Cardiac muscle cell (in vitro differentiated cells and primary cell): ENCODE measurements at places on chromosomes 5 and 9. TPM values are rescaled to one million over a fixed set of nuclear protein-coding genes. Genes with fewer than 3 reads are reported as not detected.

SLC25A2 gene
- 0.42 TPM in 1 of 2 replicates, not detected in the other for total RNA-seq

SMIM15 gene
- total RNA-seq, result 34.3 and 36.0 TPM in 2 replicates

- no peaks in the 10 kb centered on the region for H3K36me3 ChIP-seq
- H3K4me1 ChIP-seq, result no peaks in the 10 kb centered on the region
- H3K4me3 ChIP-seq, result no peak overlapping the region
- DNase-seq, result no peak
- H3K27ac ChIP-seq, result no peak overlapping the region
Observed at GRCh38 chr5:110809006-110809405, 70.2 kb downstream of the SLC25A46 start.

DNA sequence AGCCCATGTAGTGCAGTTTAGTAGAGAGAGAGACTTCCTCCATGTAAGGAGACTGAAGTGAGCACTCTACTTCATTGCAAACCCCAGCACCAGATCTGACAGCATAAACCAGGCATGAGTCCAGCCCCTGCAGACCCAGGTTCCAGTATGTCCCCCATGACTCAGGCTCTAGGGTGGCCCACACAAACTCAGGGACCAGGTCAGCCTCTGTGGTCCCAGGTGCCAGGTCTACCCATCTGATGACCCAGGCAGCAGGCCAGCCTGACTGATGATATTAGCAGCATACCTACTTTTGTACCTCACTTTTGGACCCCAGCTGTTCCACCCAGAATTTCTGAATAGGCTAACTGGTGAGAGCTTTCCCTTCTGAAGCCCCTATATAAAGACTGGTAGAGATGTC lies 647.8 kb downstream of the ANXA1 start:
- H3K27me3 ChIP-seq, result no peaks in the 10 kb centered on the region
- H3K36me3 ChIP-seq, result no peaks in the 10 kb centered on the region
- H3K4me3 ChIP-seq, result no peak overlapping the region
- DNase-seq, result no peak
- H3K27ac ChIP-seq, result no peak overlapping the region

DNA sequence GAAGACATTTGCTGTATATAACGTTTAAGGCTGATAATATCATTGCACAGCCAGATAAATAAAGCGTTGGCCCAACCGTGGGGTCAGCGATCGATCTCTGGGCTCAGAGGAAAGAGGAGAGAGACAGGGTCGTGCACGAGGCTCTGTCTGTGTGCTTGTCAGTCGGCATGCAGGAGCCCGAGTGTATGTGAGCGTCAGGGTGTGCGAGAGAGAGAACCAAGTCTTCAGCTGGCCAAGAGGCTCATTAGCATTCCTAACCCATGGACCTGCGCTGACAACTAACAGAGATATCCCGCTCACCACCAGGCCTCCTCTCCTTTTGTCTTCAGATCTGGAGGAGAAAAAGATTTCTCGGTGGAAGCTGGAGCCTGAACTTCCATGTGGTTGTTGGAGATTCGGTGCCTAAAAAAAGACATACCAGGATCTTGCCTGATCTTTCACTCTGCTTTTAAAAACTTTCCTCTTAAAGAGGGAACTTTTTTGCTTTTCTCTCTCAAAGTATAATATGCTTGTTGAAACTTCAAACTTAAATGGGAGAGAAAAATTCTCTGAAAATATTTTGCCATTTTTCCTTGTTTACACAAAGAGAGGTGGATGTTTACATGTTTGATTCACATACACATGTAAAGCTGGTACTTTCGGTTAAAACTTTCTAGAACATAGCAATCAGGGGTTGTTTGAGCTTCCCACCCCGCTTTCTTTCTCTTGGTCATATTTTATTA lies 16.5 kb downstream of the NR2F1 start:
- H3K4me1 ChIP-seq, result peaks cover 7% of the 10 kb centered on the region
- no peak for DNase-seq
- H3K27ac ChIP-seq, result no peak overlapping the region
- no peaks in the 10 kb centered on the region for H3K36me3 ChIP-seq

DNA sequence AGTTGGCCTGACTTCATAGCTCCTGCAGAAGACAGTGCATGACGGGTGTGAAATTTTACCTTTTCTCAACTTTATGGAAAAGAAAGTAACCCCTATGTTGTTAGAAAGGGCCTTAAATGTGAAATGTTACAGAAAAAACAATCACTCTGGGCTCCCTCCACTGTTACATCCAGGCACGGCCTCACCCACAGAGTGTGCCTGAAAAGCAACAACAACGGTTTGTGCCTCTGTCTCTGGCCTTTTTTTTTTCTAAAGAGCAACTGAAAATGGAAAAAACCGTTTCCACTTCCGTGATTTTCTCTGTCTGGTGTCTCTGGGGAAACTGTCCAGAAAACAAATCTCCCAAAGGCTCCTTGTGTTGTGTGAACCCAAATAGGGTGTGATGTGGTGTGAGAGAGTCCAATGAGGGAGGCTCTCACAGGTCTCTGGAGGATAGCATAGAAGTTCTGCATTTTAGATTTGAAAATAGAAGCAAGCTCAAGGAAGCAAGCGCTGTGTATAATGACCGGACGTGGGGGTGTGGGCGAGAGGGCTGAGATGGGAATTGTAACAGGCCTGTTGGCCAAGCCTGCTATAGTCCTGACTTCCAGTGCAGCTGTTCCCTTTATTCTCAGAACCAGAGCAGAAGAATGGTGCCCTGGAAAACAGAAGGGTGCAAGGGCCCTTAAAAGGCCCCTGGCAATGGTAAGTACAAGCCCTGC lies 221.8 kb upstream of the TUT7 start:
- no peaks in the 10 kb centered on the region for H3K27me3 ChIP-seq
- H3K4me1 ChIP-seq, result peaks cover 9% of the 10 kb centered on the region
- no peak overlapping the region for H3K27ac ChIP-seq
- H3K4me3 ChIP-seq, result no peak overlapping the region
- no peaks in the 10 kb centered on the region for H3K36me3 ChIP-seq

DNA sequence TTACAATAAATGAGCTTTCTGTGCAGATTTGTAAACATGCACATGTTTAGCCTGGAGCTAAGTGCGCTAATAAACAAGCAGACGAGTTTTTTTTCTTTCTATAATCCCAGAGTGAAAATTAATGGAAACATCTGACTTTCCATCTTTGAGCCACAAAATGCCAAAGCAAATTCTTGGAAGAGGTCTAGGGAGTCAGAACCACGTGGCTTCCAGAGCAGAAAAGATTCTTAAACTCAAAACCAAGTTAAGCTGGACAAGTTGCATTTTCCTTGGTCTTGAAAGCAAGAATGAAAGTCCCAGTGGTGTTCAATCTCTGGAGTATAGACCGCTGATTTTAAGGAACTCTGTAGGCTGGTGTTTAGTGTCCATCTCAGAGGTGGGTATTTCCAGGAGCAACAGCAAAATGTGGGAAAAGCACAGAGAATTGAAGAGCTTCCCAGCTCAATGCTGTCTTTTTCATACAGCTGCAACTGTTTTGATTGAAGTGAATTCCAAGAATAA lies 71.4 kb downstream of the MYO10 start:
- no peaks in the 10 kb centered on the region for H3K27me3 ChIP-seq
- no peak overlapping the region for H3K4me3 ChIP-seq

DNA sequence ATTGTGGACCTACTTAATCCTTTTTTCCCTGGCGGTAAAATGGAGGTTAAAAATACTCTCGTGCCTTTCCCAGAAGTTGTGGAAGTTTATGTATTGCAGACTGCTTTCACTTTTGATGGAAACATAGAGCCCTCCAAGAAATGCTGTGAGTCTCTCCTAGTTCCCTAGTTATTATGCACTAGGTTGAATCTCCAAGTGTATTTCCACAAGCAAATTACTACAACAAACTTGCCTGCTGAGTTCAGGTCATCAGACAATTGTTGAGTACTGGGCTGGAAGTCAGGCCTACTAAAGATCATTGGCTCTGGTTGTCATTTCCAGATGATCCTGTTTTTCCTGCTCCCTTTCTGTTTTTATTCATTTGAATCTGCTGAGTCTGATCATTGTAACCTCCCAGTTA lies 104.1 kb downstream of the CD180 start:
- DNase-seq, result no peak
- no peaks in the 10 kb centered on the region for H3K27me3 ChIP-seq
- H3K4me1 ChIP-seq, result peaks cover 37% of the 10 kb centered on the region

DNA sequence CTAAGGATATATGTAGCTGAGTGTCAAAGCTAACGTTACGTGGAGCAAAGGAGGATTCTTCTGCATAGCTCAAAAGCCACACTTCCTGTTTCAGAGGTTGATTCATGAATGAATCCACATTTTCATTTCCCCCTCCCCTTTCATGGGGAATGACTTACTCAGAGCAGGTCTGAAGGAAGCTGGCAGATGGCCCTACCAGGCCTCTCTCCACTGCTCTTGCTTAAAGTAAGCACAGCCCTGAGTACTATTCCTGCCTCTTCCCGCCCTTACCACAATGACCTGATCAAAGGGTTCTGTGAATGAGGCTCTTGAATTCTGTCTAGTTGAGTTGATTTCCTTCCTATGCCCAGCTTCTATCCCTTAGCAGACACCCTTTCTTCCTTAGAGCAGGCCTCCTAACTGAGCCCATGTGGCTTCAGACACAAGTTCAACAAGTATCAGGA lies 6.3 kb downstream of the IGIP start:
- peaks cover 6% of the 10 kb centered on the region for H3K4me1 ChIP-seq
- H3K36me3 ChIP-seq, result no peaks in the 10 kb centered on the region
- peak; percentile 89 for DNase-seq
- no peak overlapping the region for H3K27ac ChIP-seq
